Stimulated activated naive CD4-positive, alpha-beta T cell treated with Interleukin-2 at 50 U/mL for 16 hours (primary cell): ENCODE measurements at places on chromosomes 6 and 20.

GRCh38 chr6:68709091-68709490 is 74.0 kb downstream of the ADGRB3 start:
- DNase-seq, result no peak

- DNase-seq, result no peak
Measured at GRCh38 chr20:363319-364078, 16.6 kb downstream of the NRSN2 start.

- DNase-seq, result no peak
Measured at GRCh38 chr6:41972826-41973225, 31.2 kb upstream of the CCND3 start.

DNA sequence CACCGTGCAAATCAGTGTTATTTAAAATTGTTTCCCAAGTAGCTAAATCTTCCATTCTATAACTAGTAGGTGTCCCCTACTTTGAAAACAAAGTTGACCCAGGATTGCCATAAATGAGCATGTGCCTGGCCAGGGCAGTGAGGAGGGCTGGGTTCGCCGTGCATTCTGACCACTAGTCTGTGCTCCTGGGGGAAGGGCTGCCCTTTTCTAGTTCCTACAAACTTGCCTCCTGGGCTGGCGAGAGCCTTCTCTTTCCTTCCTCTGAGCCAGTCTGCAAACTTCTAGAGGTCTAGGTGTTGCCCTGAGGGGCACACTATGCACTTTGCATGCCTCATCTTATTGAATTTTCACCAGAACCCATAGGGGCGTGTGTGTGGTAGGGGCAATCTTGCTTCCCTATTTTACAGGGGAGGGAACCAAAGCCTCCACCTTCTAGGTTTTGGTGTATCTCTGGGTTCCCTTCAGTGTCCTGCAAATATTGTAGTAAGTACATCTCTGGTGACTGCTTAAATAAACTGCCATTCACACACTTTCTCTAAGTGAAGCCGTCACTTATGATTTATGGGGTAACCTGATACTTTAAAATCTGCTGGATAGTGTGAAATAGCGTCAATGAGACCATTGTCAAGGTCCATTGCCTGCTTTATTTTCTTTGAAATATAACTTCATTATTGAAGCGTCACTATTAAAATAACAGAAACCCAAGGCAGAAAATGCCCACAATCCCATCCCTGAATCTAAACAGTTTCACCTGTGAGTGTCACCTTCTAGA is 42.2 kb downstream of the CDH26 start:
- DNase-seq, result no peak

DNA sequence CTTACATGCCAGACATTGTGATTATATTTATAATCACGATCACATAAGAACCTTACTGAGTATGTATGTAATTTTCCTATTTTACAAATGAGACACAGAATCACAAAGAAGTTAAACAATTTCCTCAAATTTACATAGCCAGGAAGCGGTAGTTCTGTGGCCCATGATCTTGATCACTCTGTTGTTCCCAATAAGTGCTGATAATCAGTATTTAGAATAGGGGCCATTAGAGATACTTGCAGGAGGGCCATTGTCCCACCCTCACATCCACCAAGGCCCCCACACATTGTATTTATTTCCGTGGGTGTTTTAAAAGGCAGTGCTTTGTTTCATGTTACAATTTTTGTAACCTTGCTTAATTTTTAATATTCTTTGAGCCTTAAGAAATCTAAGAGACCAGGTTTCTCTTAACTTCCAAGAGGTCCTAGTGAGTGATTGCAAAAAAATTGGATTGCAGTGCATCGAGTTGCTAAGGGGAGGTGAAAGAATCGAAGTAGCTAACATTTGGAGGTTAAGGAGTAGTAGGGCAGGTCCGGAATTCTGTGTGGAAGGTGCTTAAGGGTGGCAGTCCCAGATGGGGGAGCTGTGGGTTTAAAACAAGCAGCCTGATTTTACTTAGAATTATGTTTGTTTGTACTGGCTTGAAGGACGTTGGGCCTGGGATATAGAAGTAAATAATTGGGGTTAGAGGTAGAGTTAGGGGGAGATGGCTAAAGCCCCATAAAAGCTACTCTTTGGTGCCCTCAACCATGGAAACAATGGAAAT is 339.4 kb downstream of the CDKAL1 start:
- DNase-seq, result no peak

GRCh38 chr6:120230008-120230407 is 880.4 kb upstream of the MAN1A1 start:
- no peak for DNase-seq

GRCh38 chr6:64064919-64065318 is 429.3 kb downstream of the PHF3 start:
- DNase-seq, result no peak

GRCh38 chr6:83042467-83043053 is 23.1 kb downstream of the UBE3D start:
- DNase-seq, result no peak

DNA sequence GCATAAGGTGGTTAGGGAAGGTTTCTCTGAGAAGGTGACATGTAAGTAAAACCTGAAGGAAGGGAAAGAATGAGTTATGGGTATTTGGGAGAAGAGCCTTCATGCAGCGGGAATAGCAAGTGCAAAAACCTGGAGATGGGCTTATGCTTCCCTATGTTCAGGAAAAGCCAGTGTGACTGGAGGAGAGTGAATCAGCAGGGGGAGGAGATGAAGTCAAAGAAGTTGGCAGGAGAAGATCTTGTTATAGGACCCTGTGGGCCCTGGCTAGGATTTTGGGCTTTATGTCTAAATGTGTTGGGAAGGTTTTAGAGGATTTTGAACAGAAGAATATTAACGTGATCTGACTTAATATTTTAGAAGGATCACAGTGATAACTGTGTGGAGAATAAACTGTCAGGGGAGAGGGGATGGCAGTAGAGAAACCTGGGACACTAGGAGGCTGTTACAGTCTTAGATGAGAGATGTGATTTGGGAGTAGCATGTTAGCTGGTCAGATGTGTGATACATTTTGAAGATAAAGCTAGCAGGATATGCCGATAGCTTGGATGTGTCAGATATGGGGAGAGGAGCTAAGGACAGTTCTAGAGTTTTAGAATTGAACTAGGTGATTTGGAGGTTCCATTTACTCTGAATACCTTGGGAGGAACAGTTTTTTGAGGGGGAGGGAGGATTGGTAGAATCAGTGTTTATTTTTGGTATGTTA is 41.0 kb downstream of the PHF3 start:
- no peak for DNase-seq

DNA sequence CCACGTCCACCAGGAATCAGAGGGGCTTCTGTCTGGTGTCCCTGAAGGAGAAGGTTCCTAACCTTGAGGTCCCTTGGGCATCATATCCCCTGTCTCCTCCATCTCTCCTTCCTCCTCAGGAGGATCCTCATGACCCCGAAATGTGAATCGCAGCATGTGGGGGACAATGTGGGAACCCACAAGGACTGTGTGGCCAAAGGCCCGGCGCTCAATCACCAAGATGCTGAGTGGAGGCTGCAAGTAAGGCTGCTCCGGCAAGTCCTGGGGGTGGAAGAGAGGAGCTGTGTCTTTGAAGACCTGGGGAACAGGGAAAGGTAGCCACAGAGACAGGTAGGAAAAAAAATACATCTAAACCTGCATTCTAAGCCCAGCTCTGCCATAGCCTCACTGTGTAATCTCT is 36.4 kb upstream of the SPAG4 start:
- no peak for DNase-seq

- no peak for DNase-seq
Measured at GRCh38 chr6:52394251-52394666, 25.9 kb upstream of the EFHC1 start.

DNA sequence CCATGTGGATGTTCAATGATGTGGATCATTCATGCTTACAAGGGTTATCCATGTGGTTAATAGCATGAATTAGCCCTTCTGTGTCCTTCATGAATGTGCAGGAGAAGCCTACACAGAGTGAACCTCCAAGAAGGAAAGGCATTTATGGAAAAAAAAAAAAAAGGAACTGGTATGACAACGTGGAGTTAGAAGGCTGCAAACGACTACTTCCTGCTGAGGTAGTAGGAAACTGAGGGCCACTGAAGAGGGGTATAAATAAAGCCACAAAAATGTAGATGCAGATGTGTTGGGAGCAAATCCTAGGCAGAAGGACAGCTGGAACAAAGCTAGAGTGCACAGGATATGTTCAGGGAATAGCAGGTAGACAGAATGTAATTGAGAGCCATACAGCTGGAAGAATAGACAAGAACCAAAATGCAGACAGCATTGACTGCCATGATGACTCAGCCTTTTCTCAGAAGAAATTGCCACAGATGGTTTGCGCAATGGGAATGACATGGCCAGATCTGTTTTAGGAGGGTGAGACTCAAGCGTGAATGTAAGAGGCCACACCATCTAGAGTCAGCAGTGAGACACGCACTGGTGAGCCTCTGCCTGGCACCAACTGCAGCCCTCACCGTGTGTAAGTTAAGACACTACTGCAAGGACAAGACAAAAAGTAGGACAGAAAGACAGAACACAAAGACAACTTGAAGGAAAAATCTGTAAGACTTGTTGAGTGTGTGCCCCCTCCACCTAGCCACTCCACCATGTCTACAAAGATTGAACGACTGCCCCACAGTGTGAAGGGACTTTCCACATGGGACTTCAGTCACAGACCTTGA is 79.8 kb downstream of the KIF13A start:
- DNase-seq, result no peak

DNA sequence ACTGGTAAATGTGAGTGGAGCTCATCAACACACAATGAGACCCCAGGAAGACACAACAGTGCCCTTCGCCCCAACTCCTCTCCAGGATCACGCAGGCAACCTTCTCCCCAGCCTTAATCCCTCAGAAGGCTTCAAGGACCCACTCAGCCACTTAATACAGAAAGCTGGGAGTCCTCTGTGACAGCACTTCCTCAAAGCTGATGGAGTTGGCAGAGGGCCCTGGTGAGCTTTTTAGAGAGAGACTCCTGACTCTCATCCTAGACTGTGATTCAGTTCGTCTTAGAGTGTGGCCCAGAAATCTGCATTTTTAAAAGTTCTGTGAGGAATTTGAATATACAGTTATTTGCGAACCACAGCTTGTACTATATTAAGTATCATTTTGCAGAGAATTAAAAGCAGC is 187.7 kb downstream of the UST start:
- DNase-seq, result no peak

DNA sequence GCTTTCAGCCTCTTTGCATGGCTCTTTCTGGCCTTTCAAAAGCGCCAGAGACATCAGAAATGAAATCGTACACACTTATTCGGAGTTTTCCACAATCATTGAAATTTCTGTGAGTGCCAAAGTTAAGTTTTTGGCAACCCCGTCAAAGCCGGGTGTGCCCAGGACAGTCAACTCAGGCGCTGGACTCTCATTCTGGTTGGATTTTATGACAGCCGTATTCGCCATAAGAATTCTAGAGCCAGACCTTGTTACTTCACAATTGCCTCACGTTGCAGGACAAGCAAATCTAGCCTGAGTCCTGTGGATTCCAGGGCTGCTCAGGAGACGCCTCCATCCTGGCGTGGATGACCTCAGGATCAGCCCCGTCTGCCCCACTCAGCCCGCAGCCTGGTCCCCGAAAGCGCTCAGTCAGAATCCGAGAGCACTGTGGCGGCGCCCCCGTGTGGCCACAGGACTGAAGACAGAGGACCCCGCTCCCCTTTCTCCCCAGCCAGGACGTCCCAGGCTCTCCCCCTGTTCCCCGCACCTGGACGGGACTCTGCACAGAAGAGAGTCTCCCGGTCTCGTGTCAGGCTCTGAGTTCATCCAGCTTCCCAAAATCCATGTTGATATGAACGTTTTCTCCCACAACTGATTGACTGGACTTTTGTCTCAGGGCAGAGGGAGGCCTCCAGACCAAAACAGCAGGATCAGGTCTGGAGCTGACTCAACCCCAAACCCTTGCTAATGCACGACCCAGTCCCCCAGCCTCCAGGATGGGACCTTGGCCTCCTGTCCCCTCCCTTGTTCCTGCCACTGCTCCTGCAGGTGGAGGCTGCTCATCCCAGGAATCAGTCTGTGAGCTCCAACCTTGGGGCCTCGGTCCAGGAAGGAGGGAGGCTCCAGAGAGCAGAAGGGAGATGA is 38.2 kb downstream of the MICA start:
- no peak for DNase-seq

DNA sequence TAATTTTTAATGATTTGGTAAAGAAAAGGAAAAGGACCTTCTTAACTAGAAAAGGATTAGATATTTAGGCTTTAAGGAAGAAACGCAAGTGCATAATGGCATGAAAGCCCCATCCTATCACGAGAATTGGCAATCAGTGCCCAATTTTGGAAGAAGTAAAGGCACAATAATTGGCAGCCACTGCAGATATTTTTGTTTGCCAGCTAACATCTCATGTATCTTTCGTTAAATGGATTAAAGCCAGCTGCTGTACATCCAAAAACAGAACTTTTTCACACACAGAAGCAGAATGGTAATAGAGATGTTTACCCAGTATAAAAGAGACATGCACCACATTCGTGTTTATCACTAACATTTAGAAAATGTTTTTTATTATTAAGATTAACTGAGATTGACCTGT is 180.3 kb downstream of the C6orf118 start:
- no peak for DNase-seq

DNA sequence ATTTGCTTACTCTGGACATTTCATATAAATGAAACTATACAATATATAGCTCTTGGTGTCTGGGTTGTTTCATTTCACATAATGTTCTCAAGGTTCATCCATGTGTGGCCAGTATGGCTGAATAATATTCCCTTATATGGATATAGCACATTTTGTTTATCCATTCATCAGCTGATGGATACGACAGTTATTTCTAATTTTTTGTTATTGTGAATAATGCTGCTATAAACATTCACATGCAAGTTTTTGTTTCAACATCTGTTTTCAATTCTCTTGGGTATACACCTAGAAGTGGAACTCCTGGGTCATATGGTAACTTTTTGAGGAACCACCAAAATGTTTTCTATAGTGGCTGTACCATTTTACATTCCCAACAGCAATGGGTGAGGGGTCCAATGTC is 101.1 kb downstream of the CDK19 start:
- no peak for DNase-seq
